ENCODE measurements at places on chromosomes 16 and 17.

DNA sequence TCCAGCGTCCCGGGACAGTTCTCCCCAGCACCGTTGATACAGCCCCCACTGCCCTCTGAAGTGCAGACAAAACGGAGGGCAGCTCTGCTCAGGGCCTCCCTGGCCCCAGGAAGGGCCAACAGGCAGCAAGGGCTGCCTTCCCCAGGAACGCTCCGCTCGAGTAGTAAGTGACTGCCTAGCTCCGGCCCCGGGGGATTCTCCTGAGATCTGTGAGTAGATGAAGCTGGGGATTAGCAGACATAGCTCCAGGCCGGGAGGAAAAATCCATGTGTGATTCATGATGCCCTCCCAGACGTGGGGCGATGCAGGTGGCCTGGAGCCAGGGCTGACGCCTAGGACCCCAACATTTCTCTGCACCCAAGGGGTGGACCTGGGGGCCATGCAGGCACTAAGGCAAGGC, 85.3 kb downstream of the ENGASE start:
- DNase-seq: no peak

DNA sequence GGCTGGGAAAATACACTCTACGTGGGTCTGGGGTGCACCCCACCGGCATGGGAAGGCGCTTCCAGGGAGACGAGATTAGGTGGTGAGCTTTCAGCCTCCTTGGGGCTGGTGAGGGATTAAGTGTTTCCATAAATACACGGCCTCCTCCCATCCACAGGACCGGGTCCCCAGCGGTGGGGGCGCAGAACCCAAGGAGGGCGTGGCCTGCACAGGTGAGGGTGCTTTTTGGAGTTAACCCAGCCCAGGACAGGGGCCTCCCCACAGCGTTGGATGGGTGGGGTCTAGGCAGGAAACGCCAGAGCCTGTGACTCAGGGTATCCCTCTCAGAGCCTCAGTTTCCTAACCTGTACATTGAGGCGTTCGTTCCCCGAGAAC, 1.1 kb downstream of the C16orf74 start:
- DNase-seq: no peak

DNA sequence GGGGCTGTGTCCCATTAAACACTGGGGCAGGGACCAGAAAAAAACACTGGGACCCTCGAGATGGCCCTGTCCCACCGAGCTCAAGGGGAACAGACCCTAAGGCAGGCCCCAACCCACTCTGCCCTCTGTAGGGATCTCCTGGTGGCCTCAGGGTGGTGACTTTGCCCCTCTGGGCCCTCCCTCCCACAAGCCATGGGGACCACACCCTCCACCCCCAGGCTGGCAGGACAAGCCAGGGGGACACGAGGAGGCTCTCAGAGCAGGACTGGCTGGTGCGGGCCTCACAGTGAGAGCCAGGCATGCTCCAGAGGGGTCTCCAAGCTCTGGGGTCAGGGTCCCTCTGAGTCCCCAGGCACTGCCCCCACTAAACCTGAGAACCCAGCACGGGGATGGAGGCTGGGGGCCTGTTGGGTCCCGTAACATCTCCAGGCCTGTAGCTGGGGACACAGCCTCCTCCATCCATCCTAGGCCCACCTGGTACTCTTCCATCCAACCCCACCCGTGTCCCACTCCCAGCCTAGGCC, 14.5 kb upstream of the SRRM2 start:
- DNase-seq: no peak

- no peak for DNase-seq
These were observed 225.9 kb downstream of the SEC14L1 start for GRCh38 chr17:77366558-77367245.

Measured in bone marrow (tissue), 2 donors.